ENCODE measurements at places on chromosomes 13 and 19.

DNA sequence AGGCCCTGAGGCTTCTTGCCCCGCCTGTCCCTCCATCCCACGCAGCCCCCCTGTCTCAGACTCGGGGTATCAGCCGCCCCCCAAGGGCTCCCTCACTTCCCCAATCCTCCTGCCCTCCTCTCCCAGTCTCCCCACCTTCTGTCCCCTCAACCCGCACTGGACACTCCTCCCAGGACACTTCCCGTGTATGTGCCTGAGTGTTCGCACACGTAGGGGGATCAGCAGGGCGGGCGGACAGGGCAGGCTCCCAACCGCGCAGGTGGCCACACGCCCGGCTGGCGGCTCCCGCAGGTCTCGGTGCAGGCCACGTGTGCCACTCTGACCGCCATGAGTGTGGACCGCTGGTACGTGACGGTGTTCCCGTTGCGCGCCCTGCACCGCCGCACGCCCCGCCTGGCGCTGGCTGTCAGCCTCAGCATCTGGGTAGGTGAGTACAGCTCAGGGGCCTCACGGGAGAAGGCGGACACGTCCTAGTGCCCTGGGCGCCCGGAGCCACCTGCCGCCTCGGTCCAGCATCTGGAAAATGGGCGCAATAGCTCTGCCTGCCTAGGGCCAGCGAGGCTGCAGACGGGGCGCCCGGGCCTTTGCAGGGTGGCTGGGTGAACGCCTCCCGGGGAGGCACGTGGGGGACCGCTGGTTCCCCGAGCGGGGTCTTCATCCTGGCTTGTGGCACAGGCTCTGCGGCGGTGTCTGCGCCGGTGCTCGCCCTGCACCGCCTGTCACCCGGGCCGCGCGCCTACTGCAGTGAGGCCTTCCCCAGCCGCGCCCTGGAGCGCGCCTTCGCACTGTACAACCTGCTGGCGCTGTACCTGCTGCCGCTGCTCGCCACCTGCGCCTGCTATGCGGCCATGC is 2.3 kb downstream of the KISS1R start:
- no peak for DNase-seq

- DNase-seq: peak; percentile 95
Measured at GRCh38 chr13:51728972-51729371, 75.0 kb downstream of the DHRS12 start.

DNA sequence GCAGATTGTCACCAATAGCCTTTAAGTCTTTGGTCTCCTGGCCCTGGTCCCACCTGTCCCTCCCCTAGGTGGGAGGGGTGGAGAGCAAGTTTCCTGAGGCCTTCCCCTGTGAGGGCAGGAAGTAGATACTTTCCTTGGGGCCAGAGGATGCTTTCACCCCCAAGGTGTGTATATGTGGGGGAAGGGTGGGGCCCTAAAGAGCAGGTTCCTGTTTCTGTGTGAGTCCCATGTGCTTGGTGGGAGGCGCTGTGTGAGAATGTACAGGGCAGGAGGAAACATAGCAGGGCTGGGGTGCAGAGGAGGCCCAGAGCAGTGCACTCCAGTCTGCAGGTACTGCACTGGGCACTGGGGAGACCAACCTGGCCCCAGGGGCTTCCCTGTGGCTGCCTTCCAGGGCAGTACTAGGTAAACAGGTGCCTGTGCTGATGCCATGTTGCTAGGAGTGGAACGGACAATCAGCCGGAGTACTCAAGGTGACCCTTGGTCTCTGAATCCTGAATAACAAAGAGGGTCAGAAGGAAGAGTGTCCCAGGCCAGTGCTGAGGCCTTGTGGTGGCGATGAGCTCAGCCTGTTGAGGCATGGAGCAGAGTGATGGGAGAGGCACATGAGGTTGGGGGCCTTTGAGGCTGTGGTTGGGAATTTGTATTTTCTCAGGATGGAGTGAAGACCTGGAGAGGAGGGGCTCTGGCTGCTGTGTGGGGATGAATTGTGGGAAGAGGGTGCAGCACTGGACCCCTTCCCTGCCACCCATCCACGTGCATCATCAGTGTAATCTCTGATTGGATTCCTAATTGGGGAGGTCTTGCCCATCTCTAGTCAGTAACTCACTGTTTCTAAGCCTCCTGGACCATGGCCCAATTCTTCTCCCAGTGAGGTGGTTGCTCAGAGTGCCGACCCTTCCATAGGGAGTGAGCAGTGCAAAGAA is 5.1 kb downstream of the EGLN2 start:
- no peak for DNase-seq

GRCh38 chr19:34254046-34254697 is at the start of gene GARRE1:
Gene GARRE1, plus strand, starts transcription at chr19:34254554. Its CDS starts 45,920 bp downstream, at chr19:34300474.
- peak; percentile 57 for DNase-seq

- no peak for DNase-seq
Measured at GRCh38 chr19:12748489-12748888, 3.1 kb upstream of the BEST2 start.

All from iris pigment epithelial cell (primary cell).